Stimulated activated naive CD4-positive, alpha-beta T cell treated with Interleukin-2 at 50 U/mL for 16 hours (primary cell): ENCODE measurements at places on chromosomes 13 and 19.
A peak's percentile ranks its signal among the peaks of the same experiment; 100 is the strongest.

- DNase-seq: no peak
These were observed 106.1 kb downstream of the IRS2 start for GRCh38 chr13:109680288-109680687.

- DNase-seq: no peak
These were observed 25.5 kb upstream of the LATS2 start for GRCh38 chr13:21086929-21087328.

- DNase-seq: no peak
These were observed 40.2 kb downstream of the KCNRG start for GRCh38 chr13:50055454-50055853.

DNA sequence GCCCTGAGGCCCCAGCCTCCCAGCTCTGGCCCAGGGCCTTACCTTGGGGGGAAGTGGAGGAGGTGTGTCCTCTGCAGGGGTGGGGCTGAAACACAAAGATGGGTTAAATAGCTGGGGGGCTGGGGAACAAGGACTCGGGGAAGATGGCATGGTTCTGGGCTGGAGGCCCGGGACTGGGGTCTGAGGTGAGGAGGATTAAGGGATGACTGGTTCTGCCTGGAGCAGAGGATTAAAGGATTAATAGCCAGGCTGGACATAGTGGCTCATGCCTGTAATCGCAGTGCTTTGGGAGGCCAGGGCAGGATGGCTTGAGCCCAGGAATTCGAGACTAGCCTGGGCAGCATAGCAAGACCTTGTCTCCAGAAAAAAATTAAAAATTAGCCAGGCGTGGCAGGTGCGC lies 11.6 kb downstream of the MAP4K1 start:
- no peak for DNase-seq

- no peak for DNase-seq
These were observed 69.3 kb upstream of the HMGB1 start for GRCh38 chr13:30535046-30535445.

DNA sequence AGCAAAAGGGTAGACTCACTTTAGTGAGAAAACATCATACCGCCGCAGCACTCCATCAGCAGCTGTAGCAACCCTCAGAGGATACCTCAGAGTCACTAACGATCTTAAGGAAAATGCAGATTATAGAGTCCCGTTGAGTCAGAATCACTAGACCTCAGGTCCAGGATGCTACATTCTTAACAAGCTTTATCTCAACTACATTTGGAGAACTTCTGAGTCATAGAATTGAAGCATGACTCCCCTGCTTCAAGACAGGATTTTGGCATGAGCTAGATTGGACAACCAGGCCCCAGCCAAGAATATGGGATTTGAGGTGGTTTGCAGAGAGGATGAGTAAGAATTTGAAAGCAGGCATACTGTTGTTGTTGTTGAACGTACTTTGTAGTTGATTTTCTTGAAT lies 118.9 kb upstream of the UBL3 start:
- no peak for DNase-seq

GRCh38 chr13:43484432-43485225 lies 302.1 kb downstream of the ENOX1 start:
- no peak for DNase-seq

DNA sequence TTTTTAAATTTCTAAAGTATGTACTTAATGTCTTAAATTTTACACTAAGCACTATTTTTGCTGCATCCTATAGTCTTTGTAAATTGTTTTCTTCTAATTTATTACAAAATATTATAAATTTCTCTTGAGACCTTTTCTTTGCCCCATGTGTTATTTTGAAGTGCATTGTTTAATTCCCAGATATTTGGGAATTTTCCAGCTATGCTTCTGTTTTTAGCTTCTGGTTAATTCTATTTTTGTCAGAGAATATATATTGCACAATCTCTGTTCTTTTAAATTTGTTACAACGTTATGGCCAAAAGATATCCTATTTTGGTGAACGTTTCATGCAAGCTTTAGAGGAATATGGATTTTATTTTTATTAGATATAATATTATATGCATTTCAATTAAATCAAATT lies 917.4 kb upstream of the MIR17HG start:
- DNase-seq: no peak

DNA sequence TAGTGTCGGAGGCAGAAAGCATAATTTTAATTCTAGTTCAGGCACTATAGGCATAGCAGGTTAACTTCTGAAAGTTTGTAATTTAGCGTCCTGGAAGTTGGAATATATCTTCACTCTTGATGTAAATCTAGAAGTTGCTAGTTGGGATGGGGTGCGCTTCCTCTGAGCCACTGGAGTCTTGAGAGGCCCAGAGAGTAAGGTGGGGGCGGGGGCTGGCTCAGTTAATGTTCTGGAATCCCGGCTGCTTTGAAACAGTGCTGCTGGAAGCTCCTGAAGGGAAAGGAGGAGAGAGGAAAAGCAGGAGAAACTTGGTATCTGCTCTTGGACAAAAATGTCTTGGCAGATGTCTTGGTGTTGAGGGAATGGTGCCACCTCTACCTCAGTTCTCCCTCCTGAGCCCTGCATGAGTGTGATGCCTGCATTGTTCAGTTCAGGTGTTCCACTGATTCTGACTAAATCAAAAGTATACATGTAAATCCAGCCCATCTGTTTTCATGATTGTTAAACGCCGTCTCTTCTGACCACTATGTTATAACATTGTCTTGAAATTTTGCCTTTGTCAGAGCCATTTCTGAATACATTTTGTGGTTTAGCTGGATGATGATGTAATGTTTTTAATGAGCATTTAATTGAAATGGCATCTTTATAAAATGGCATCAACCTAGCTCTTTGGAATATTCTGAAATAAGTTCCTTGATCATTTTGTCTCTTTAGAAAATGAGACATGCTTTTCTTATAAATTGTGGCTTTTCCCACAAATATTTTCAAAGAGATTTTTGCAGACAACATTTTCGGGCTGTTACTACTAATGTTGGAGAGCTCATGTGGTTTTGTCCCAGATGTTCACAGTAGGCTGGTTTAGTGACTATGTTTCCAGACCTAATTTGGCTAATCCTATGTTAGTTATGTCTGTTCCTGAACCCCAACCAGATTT lies 202.7 kb downstream of the SHISA2 start:
- DNase-seq: no peak

GRCh38 chr13:52348071-52348470 lies 57.9 kb downstream of the THSD1 start:
- DNase-seq: no peak

GRCh38 chr13:81487151-81487550 lies 1146.2 kb upstream of the SPRY2 start:
- DNase-seq: no peak

DNA sequence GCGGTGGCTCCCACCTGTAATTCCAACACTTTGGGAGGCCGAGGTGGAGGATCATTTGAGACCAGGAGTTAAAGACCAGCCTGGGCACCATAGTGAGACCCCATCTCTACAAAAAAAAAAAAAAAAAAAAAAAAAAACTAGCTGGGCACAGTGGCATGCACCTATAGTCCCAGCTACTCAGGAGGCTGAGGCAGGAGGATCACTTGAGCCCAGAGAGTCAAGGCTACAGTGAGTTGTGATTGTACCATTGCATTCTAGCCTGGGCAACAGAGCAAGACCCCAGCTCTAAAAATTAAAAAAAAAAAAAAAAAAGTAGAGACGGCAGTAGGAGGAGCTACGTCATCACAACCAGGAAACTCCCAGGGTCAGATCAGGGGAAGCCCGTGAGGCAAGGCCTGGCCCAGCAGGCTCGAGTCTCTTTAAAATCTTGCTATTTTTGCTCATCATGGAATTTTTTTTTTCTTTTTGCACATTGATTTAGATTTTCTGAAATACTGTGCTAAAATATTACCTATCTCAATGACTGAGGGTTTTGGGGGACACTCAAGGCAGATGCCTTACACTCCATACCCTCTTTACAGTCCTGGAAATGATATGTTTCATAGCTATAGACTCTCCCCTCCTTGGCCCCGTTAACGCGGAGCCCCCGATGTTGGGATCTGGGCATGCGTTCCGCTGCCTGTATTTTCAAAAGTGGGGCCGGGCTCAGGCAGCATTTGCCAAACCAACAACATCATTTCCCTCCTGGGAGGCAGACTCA lies 44.4 kb upstream of the USE1 start:
- DNase-seq: no peak

DNA sequence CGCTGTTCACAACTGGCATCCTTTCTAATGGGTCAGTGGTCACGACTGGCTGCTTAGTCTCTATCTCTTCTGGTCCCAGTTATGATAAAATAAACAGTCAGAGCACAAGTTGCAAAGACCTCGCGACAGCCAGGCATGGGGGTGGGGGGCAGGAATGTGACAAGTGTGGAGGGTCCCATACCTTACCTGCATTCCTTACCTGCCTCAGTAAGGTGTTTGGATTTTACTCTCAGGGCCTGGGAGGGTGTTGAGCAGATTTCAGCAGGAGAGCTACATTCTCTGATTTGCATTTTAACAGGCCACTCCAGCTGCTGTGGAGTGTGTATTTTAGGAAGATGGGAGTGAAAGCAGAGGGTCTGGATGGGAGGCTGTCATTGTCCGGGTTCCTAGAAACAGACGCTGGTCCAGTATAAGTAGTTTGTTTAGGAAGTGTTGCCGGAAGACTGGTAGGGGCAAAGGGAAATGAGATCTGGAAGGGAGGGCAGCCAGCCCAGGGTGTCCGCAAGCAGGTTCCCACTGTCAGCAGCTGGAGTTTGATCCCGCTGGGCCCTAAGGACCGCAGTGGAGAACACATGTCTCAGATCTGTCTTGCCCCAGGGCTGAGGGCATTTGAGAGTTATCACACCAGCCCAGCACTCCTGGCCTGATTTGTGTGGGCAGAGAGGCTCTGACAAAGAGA lies 920.0 kb downstream of the UQCRFS1 start:
- DNase-seq: no peak

DNA sequence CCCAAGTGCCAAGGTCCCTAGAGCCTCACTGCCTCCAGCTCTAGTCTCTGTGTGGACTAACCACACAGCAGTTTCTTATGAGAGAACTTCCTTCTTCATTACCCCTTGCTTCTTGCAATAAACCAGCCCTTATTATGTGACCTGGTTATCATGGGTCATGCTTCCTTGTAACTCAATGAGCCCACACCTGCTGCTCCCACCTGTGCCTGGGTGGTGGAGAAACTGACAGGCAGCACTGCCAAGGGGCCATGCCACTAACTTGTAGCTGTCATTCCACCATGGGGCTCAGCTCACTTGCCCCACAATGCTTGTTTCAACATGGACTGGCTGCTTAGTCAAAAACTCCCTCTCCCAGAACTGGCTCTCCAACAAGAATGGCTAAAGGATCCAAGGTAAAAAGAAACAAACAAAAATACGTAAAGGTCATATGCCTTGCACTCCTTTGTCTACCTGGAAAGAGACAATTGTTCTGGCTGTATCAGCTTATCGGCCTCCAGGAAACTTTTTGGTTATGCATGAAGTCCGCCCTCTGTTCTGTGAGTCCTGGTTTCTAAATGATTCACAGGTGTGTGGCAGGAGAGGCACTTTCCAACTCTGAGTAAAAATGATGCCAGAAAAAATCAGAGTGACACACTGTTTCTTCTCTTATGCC lies 446.4 kb downstream of the COG6 start:
- DNase-seq: peak; percentile 17

GRCh38 chr13:45879666-45880065 lies 28.1 kb upstream of the SIAH3 start:
- DNase-seq: no peak

- DNase-seq: no peak
These were observed 284.7 kb downstream of the SLC7A1 start for GRCh38 chr13:29310806-29311205.

DNA sequence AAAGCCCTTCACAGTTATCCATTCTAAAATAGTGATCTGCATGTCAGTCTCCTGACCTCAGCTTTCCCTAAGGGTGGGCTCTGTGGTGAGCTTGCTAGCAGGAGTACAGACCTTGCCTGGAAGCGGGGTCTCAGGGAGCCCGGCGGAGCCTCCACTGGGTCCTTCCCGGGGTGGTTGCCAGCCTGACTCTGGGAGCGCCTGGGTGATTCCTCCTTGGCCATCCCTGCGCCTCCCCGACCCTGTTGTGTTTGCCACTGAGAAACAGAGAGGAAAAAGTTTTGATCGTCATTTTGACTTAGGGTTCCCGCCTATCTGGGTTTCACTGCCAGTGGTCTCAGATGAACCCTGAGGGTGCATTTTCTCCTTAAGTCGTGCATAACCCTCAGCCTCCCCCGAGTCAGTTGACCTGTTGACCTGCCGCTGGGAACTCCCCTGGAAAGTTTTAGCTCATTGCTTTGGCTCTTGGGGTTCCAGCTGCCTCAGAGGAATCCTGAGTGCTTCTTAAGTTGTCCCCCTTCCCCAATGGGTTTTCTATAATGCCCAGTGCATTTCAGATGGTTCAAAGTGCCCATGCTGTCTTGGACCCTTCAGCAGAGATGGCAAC lies 117.8 kb downstream of the RAB20 start:
- no peak for DNase-seq

GRCh38 chr13:39682310-39682709 lies 26.8 kb downstream of the COG6 start:
- DNase-seq: no peak

DNA sequence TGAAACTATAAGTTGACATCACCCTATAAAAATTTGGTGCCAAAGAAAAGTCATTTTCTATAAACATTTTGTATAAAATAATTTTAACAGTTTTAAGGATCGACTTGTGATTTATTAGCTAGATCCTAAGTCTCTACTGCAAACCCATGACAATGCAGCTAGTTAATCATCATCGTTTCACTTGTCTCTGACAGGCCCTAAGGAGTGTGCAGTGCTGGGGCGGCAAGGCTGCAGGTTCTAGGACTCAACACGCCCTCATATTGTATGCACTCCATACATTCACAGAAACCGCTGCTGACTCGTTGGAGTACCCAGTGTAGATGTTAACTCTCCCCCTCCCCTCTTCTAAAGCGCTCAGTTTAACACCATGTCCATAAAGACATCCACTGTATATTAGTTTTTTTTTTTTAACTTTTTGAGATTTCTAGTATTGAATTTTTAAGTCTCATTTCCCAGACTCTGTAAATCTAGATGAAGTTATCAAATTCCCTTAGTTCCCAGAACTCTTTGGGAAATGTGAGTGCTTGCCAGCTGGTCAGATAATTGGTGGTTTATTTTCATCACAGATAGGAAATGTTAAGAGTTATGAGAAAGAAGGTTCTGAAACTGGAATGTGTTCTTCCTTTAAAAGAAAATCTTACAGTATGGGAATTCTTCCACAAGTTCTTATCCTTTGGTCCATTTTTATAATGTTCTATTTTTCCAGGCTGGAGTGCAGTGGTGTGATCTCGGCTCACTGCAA lies 162.8 kb upstream of the RNF113B start:
- DNase-seq: no peak

DNA sequence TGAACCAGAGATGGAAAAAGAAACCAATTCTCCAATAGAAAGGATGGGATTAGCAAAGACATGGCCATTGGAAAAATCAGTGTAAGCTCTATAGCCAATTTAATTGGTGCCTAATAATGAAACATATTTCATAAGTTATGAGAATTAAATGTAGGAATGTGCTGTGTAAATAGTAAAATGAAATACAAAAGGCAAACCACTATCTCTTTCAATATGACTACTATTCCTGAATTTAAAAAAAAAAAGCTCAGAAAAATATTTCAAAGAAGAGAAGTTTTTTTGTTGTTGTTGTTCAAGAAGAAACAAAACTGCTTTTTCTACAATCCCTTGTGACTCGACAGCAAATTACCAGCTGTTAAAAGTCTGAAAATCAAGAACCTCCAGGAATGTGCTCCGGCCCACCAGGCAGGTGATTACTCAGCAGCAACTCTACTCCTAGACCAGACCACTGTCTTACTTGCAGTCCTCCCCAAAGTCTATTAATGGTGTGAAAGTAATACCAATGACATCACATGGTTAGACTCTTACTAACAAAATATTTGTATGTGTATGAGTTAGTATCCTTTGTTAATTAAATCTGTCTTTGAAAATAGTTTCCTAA lies 362.4 kb downstream of the KCTD12 start:
- DNase-seq: no peak

- no peak for DNase-seq
These were observed 13.8 kb downstream of the COL5A3 start for GRCh38 chr19:9996541-9996940.

GRCh38 chr19:31266731-31267130 lies 82.5 kb downstream of the TSHZ3 start:
- no peak for DNase-seq
